Glomerular endothelial cell (primary cell): ENCODE measurements at places on chromosomes 2 and 18. TPM values are rescaled to one million over a fixed set of nuclear protein-coding genes. Genes with fewer than 3 reads are reported as not detected.

Gene IMPACT
- 20.2 and 23.3 TPM in 2 replicates for total RNA-seq

Gene STARD6
- not detected in 2 replicates for total RNA-seq

Gene GAL3ST2
- not detected in 2 replicates for total RNA-seq

Gene ALPG
- not detected in 2 replicates for total RNA-seq

Gene CUL3
- 52.7 and 69.4 TPM in 2 replicates for total RNA-seq
